ENCODE measurements at places on chromosomes 3 and 15. TPM values are rescaled to one million over a fixed set of nuclear protein-coding genes. Genes with fewer than 3 reads are reported as not detected.

Gene ZKSCAN7
- 1.2 TPM for total RNA-seq

DNA sequence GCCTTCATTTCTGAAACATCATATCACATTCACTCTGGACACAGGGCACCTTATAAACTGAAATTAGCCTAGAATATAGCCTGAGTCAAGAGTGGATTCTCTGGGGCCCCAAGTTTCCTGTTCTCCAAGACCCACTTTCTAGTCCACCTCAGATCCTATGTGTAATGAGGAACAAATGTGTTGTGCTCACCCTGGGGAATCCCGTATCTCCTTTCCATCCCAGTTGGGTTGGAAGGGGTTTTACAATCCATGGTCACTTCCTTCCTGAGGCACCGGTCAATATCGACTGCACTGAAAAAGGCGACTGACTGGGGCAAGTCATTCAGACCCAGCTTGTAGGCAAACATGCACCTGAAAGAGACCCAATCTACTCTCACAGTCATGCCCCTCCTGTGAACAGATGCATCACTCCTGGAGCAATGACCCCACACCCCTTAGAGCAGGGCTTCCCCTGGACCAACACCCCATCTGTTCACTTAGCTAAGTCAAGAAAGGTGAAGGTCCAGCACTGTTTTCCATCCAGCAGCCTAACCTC is 17.4 kb downstream of the POLG start:
- DNase-seq: no peak

DNA sequence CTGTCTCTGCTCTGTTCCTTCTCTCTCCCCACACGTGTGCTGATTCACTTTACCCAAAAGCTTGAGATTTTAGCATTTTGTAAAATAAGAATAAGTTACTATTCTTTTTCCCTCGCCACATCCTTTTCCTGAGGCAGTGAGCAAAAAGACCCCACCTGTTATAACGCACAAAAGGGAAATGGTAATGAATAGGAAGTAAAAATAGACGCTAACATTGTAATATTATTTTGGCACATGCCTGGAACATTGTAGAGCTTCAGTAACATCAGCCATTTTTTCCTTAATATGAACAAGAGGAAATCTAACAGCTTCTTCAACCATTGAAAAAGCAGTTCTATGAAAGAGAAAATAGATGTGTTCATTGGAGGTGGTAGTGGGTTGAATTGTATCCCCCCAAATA is 40.5 kb downstream of the CD200 start:
- DNase-seq: no peak

- no peak for DNase-seq
These were observed 963.8 kb upstream of the ALCAM start for GRCh38 chr3:104402902-104403301.

GRCh38 chr15:45184562-45185041 is 3.2 kb downstream of the SHF start:
- DNase-seq: no peak

DNA sequence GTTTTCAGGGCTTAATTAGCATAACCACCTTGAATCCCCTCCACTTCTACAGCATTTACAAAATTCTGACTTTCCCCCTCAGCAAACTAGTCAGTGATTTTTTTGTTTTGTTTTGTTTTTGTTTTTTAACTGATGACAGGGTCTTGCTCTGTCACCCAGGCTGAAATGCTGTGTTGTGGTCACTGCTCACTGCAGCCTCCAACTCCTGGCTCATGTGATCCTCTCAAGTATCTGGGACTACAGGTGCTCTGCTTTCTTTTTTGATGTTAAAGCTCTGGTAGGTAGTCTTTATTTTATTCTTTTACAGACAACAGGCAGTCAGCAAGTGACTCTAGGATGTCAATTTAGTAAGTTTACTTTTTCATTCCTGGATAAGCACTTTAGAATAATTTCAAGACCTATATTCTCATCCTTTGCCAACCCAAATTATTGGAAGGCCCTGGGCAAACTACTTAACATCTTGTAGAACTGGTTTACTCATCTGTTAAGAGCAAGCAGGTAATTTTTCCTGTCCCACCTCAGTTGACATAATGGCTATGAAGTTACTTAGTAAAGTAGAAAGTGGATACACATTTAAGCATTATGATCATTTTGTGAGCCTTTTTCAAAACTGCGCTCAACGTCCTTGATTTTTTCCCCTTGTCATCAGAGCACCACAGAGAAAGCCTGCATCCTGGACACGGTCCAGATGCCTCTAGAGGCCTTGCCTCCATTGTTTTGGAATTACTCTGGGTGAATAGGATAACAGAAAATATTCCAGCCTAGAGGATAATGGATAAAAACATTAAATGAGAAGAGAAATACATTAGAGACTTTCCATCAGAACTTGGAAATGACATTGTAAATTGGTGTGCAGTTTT is 69.9 kb upstream of the NDUFB4 start:
- DNase-seq: no peak

DNA sequence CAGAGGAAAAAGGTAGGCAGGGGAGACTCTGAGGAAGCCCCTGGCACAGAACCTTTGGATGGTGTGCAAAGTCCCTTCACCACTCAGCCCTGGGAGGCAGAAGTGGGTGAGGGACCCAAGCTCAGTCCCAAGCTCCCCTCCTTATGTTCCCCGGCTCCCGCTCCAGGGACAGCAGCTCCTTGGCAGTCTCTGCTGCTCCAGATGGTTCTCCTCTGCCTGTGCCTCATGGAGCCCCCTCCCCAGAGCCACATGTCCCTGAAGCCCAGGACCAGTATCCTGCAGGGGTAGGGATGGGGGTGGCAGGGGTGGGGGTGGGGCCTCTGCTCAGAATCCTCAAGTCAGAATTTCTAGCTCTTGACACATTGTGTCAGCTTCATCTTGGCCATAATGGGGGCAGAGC is 8.0 kb upstream of the CAMKV start:
- no peak for DNase-seq

- no peak for DNase-seq
These were observed 207.2 kb downstream of the EPHA3 start for GRCh38 chr3:89314454-89315098.

GRCh38 chr3:46893146-46893748 is 15.7 kb downstream of the PTH1R start:
- DNase-seq: no peak

DNA sequence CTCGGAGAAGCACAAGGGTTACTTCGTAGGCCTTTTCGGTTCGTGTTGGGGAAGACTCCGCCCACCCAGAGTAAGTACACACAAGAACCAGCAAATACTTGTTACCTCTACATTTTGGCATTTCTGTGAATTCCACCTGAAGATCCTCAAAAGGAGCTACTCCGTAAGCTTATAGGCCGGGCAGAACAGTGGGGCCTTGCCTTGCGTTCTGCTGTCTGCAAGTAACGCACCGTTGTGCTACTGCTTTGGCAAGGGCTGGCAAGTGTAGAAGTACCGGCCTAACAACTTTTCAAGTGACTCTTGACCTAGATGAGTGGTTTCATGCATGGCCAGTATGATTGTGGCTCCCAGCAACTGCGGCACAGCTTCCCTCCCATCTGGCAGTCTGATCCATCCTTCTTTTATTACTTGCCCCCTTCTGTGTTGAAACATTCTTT is 6.4 kb upstream of the DNAAF4 start:
- no peak for DNase-seq

- DNase-seq: no peak
These were observed 1.8 kb downstream of the RPS27L start for GRCh38 chr15:63155486-63155885.

- no peak for DNase-seq
These were observed 45.2 kb upstream of the CCDC80 start for GRCh38 chr3:112685956-112686799.

DNA sequence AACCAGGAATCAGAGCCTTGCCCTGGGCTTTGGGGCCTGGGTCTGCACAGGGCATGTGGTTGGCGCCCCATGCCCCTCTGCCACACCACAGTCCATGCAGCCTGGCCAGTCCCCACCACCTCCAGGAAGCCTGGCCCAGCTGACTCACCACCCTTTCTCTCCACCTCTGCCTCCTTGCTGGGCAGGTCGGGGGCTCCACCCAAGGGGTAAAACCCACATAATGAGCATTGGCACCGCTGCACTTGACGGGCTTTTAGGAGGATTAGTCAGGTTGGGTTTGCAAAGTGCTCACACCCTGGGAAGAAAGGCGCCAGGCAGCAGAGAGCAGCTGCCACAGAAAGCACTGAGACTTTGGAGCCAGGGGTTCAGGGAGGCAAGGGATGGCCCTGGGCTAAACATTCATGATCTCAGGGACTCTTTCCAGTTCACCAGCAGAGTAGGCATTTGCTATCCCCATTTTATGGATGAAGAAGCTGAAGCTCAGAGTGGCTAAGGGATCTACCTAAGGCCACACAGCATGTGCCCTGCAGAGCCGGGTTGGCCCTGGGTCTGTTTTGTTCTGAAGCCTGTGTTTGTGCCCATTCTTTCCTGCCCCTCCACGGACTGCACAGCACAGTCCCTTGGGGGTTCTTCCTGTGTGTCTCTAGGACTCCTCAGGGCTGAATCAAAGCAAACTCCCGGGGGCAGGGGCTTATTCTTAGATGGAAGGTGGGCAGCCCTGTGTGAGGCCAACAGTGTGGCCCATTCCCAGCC is 113.4 kb downstream of the ETFA start:
- DNase-seq: no peak

All from pulmonary artery endothelial cell (primary cell).